Right lobe of liver (tissue), 6 donors: ENCODE measurements at places on chromosomes 6 and 20. TPM values are rescaled to one million over a fixed set of nuclear protein-coding genes. Genes with fewer than 3 reads are reported as not detected.

Gene TMEM151B
- total RNA-seq, result not detected

Gene TTI1
- 14.3 TPM for total RNA-seq

Gene ZNF322
- total RNA-seq, result 8.5 TPM

Gene SLC32A1
- total RNA-seq, result not detected

Gene HLA-DRB1
- 46.1 TPM for total RNA-seq

- no peaks in the 10 kb centered on the region for H3K4me1 ChIP-seq
- no peaks in the 10 kb centered on the region for H3K27me3 ChIP-seq
- H3K4me3 ChIP-seq, result no peak overlapping the region
- DNase-seq, result no peak
Measured at GRCh38 chr6:87968435-87969278, 79.0 kb upstream of the SPACA1 start.

GRCh38 chr20:60306105-60306504, 347.9 kb downstream of the CDH26 start:
- no peak for DNase-seq
- H3K4me3 ChIP-seq, result no peak overlapping the region
- no peaks in the 10 kb centered on the region for H3K4me1 ChIP-seq
- H3K36me3 ChIP-seq, result no peaks in the 10 kb centered on the region

GRCh38 chr20:2162125-2162822, 60.6 kb downstream of the STK35 start:
- no peaks in the 10 kb centered on the region for H3K4me1 ChIP-seq
- H3K27ac ChIP-seq, result no peak overlapping the region
- H3K4me3 ChIP-seq, result no peak overlapping the region

DNA sequence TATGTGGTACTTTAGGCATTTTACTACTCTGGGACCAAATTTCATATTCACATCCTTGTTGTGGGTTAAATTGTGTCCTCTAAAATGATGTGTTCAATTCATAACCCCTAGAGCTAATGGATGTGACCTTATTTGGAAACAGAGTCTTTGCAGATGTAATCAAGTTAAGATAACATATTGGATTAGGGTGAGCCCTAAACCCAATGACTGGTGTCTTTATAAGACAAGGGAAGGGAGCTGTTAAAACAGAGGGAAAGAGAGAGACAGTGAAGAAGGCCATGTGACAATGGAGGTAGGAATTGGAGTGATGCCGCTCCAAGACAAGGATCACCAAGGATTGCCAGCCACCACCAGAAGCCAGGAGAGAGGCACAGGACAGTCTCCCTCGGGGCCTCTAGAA, 220.0 kb downstream of the ADGRG6 start:
- H3K4me1 ChIP-seq, result no peaks in the 10 kb centered on the region
- H3K27me3 ChIP-seq, result no peaks in the 10 kb centered on the region
- H3K36me3 ChIP-seq, result no peaks in the 10 kb centered on the region
- DNase-seq, result no peak
